Fibroblast of upper back skin (primary cell): ENCODE measurements at places on chromosomes 7 and 10.

DNA sequence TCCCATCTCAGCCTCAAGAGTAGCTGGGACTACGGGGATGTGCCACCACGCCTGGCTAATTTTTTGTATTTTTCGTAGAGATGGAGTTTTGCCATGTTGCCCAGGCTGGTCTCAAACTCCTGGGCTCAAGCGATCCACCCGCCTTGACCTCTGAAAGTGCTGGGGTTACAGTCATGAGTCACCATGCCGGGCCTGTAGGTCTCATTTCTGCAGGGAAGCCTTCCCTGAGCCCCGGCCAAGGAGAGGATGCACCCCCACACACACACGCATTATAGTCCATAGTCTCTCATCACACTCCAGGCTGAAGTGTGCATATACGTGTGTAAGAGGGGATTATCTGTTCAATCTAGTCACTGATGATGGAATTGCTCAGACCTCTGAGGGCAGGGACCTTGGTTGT is 29.3 kb downstream of the KCNMA1 start:
- no peak for DNase-seq

DNA sequence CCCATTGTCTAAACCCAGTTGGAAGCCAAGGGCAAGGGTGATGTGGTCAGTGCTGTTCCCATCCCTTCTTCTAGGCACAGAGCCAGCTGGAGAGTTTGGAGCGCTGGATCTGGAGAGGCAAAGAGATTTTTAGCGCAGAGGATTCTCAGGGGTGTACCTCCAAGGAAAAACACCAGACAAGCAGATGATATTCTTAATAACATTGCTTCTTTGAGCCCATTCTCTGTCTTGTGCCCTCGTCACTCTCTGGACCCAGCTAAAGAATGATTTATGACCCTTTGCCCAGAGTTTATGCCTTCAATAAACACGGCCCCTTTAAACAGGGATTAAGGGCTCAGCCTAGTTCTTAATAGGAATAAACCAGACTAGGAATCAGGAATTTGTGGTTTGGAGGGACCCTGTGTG is 4.7 kb upstream of the HIP1 start:
- DNase-seq, result no peak

DNA sequence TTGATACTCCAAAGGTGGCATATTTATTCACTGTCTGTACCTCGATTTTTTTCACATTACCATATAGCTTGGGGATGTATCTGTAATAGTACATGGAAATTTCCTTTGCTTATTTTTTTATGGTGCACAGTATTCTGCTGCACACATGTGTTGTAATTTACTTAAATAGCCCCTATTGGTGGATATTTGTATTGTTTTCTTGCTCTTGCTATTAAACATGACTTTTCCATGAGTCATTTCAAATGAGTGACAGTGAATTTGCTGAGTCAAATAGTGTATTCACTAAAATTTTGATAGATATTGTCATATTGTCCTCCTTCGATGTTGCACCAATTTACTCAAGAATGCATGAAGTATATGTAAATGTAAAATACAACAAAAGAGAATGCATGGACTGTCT is 122.7 kb upstream of the STEAP4 start:
- no peak for DNase-seq

GRCh38 chr7:76369018-76369417 is 10.2 kb upstream of the YWHAG start:
- DNase-seq, result no peak

DNA sequence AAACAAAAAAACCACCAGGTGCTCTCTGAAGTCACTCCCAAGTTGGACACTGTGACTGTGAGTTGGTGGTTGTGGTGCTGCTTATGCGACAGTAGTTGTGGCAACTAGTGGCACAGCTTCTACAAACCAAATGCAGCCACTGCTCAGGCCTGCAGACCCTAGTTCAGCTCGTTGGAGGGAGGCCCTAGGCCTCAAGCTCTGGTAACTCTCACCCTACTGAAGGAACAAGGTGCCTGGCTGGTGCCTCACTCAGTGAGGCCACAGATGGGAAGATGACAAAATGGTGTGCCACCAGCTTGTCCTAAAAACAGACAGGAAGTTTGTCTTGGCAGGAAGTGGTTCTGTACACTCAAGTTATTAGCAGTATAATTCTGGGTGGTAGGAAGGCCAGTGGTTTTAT is 45.3 kb upstream of the RAPGEF5 start:
- DNase-seq, result no peak

DNA sequence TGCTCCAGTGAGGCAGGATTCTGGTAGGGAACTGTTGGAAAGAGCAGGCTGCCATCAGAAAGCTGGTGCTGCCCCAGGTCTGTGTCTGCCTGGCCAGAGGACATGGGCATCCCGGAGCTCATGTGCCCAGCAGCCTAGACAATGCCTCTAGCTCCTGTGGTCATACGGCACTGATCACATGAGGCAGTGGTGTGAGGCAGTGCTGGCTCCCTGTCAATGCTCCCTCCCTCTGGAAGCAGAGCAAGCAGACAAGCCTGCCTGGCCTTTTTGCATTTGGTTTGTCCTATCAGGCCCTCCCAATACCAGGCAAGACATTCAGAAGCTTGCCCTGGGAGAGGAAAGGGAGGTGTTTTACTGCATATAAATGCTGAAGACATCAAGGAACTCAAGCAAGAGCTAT is 19.5 kb upstream of the MMP21 start:
- DNase-seq, result no peak

GRCh38 chr7:70680743-70681468 is 451.0 kb upstream of the GALNT17 start:
- no peak for DNase-seq

- peak; percentile 77 for DNase-seq
These were observed 59.2 kb downstream of the HK1 start for GRCh38 chr10:69337296-69338132.

GRCh38 chr7:69906283-69906995 is 308.2 kb downstream of the AUTS2 start:
- peak; percentile 42 for DNase-seq

- DNase-seq, result peak; percentile 72
These were observed 123.3 kb downstream of the PRPF18 start for GRCh38 chr10:13709931-13710650.

DNA sequence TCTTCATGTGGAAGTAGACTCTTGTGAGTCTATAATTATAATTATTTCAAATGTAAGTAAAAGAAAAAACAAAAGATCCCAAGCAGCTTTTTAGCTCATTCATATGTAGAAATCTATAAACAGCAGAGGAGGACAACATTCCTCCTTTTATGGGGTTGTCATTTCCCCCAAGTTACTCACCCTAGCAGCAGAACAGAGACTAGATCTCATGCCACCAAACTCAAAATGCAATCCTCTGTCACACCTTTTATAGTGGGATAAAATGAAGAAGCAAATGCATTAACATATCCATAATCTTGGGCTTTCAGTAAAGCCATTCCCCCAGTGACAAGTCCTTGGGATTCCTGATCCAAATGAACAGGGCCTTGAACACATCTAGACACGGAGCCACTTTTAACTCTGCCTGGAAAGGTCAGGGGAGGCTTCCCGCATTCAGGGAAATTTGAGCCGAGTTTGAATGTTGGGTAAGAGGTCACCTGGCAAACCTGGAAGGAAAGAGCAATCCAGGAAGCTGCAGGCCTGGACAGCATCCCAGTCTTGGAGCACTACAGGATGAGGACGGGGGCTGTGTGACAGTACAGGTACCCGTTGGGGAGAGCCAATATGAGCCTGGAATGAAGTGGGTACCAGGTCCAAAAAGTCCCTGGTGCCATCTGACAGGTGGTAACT is 76.4 kb downstream of the DOCK4 start:
- DNase-seq, result no peak

DNA sequence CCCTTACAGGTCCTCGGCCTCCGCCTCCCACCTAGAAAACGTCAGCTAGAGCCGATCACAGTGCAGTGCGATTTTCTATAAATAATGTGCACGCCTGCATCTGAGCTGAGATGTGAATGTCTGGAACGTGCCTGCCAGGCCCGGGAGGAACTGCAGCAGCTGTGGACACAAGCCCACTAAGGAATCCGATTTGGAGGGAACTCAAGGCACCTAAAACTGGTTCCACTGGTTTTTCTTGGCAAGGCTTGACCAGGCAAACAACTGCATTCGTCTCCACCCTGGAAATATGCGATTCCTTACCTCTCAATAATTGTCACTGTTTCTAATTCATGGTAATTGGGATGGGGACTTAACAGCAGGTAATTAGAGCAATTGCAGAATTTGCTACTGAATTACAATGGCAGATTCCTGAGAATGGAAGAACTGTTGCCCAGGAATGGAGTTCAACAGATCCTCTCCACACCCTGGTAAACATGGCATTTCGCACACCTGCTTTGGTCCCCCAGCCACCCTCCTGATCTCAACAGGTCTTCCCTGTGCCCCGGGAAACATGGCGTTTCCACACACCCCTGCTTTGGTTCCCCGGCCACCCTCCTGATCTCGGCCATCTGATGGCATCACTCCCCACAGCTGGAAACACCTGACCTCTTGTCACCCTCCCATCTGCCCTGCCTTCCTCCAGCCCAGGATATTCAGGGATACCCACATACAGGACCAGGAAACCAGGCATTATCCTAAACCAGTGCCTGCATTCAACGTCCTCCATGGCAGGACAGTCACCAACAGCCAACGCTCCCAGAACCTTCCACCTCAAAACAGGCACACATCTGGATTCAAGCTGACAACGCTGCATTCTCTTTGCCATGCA is 76.0 kb downstream of the DIP2C start:
- DNase-seq, result no peak

DNA sequence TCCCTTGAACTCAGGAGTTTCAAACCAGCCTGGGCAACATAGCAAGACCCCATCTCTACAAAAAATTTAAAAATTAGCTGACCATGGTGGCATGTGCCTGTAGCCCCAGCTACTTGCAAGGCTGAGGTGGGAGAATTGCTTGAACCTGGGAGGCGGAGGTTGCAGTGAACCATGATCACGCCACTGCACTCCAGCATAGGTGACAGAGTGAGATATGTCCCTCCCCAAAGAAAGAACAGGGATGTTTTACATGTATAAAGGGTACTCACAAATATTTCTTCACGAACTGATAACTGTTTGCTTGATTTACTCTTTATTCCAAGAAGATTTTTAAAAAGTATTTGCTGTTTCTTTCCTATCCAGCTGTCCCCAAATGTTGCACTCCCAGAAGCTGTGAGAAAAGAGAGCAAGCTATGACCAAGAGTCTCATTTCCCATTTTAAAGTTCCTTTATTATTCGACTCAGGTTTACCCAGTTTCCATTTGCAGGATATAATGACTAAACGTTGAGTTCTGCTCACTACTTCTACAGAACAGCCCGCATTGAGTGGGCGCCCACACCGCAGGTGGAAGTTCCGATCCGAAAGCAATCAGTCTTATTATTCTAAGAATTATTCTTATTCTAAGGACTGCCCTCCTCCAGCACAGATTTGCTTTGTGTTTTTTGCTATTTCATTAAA is 90.7 kb downstream of the APBB1IP start:
- no peak for DNase-seq

DNA sequence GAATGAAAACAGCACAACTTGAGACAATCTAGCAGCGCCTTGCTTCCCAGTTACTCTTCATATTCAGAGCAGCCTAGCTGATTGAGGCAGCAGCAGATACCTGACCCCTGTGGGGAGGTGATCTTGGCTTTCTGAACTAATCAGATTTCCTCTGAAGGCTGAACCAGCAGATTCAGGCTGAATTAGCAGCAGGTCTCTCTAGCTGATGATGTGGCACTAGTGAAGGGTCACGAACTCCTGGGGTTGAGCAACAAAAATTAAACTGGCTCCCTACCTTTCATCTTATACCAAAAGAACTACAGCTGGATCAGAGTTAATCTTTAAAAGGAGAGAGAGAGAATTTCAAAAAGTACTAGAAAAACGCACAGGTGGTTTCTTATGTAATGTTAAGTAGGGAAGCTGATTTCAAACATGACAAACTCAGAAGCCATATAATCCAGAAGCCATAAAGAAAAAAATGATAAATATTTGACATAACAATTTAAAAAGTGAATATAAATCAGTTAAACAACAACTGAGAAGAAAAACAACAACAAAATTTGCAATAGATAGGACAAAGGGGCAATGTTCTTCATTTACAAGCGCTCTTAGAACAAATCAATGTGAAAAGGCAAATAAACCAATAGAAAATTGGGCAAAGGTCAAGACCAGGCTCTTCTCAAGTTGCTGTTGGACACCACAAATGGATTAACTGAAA is 13.5 kb downstream of the SLC25A13 start:
- DNase-seq, result no peak

- peak; percentile 56 for DNase-seq
These were observed 255.7 kb upstream of the MKLN1 start for GRCh38 chr7:131071786-131072504.

DNA sequence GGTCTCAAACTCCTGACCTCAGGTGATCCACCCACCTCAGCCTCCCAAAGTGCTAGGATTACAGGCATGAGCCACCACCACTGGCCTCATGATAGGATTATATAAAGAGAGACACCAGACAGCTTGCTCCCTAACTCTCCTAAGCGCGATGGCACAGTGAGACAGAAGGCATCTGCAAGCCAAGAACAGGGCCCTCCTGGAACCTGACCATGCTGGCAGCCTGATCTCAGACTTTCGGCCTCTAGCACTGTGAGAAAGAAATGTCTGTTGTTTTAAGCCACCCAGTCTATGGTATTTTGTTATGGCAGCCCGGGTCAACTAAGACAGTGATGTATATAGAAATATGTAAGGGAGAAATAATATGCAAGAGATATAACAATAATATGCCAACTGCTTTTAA is 51.2 kb downstream of the SRPK2 start:
- DNase-seq, result no peak

- peak; percentile 48 for DNase-seq
These were observed 21.8 kb downstream of the FGFBP3 start for GRCh38 chr10:91887272-91888076.

GRCh38 chr7:137160236-137160635 is 183.3 kb downstream of the PTN start:
- DNase-seq, result no peak

- DNase-seq, result peak; percentile 24
These were observed 18.7 kb downstream of the TACR2 start for GRCh38 chr10:69397972-69398371.

DNA sequence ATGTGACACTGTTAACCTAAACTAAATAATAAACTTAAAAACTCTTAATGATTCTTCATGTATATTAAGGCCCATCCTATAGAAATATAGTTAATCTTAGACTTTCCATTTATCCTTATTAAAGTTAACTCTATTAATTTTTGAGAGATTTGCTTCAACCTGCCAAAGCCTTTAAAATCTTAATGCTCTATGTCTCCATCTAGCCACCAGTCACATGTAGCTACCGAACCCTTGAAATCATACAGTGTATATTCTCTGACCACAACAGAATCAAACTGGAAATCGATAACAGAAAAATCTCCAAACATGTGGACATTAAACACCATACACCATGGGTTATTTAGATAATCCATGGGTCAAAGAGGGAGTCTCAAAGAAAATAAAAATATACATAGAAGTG is 51.9 kb downstream of the ASZ1 start:
- no peak for DNase-seq

DNA sequence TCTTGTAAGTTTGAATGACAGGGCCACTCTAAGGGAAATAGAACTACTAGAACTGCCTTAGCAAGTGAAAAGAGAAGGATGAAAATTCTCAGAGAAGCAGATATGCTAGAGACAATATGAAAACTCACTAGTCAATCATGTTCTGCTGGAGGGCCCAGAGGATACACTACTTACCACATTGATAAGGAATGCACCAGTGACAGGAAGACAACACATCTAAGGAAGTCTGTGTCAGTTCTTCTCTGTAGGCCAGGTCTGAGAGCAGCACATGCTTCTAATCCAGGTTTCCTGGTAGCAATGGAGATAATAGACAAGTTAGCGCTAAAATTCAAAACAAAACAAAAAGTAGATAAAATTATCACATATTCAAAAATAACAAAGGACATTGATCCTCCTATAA is 235.2 kb upstream of the AKR1E2 start:
- DNase-seq, result no peak
